Ecto neural progenitor cell (in vitro differentiated cells): ENCODE measurements at places on chromosomes 1 and 21.

- DNase-seq: no peak
These were observed 235.1 kb downstream of the RRAGC start for GRCh38 chr1:38624336-38625039.

DNA sequence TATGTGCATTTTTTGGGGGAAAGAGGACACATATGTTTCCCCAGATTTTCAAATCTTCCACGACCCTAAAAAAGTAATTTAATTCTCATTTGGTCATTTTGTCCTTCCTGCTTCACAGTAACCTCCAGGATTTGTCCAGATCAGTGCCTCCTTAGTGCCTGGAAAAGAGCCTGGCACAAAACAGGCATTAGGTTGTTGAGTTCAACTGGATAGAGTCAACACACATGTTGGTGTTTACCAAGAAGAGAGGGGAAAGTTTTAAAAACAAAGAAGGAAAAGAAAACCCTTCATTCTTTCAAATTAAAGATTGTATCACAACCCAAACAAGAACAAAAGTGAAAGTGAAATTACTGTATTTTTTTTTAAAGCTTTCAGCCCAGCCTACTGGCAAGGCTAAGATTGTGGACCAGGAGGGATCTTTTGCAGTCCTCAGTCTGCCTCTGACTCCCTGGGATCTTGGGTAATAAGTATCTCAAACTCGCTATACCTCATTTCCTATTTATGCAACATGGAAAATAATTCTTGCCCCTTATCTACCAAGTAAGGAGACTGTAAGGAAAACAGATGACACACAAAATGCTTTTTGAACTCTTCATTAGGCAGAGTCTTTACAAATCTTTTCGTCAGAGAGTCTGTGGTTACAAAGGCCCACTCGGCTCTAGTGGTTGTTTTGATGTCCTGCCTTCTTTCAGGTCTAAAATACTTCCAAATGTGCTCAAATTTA, 57.8 kb downstream of the ZNF281 start:
- no peak for DNase-seq

DNA sequence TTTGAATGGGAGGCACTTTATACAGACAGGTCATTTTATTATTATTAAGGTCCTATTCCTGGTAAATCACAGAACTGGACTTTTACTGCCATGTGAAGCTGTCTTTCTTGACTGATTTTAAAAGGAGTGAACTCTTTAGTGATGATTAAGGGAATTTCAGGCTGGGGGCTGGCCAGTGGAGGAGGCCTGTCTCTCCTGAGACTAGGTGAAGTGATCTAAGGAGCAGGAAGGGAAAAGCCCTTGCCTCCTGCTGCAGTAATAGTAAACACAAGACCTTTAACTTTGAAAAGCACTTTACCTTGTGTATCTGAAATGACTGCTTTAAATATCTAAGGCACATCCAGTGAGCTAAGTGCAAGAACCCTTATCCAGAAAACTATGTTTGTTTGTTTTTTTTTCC, 118.0 kb upstream of the SPAG17 start:
- no peak for DNase-seq

DNA sequence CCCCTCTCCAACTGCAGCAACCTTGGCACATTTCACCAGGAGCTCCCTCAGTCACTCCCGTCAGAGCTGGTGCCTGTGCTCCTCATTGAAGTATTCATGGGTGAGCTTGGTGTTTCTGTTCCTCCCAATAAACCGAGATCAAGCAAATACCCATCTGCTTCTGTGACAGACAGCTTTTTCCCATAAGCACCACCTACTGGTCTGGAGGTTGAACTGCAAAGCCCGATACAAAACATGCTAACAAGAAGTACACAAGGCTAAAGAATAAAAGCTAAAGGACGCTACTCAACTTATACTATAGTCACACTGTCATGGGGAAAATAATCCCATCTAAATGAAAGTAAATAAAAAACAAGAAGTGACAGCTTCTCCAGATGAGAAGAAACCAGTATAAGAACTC, 111.9 kb upstream of the C21orf91 start:
- DNase-seq: no peak

DNA sequence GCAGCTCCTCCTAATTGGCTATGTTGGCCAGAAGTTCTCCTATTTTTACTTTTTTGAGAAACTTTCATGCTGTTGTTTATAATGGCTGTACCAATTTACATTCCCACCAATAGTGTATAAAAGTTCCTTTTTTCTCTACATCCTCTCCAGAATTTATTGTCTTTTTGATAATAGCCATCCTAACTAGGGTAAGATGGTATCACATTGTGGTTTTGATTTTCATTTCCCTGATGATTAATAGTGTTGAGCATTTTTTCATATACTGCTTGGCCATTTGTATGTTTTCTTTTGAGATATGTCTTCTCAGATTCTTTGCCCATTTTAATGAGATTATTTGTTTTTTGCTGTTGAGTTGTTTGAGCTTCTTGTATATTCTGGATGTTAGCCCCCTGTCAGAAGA, 46.8 kb downstream of the NTMT2 start:
- DNase-seq: no peak

GRCh38 chr1:153339802-153340201, 8.8 kb downstream of the PGLYRP4 start:
- no peak for DNase-seq

DNA sequence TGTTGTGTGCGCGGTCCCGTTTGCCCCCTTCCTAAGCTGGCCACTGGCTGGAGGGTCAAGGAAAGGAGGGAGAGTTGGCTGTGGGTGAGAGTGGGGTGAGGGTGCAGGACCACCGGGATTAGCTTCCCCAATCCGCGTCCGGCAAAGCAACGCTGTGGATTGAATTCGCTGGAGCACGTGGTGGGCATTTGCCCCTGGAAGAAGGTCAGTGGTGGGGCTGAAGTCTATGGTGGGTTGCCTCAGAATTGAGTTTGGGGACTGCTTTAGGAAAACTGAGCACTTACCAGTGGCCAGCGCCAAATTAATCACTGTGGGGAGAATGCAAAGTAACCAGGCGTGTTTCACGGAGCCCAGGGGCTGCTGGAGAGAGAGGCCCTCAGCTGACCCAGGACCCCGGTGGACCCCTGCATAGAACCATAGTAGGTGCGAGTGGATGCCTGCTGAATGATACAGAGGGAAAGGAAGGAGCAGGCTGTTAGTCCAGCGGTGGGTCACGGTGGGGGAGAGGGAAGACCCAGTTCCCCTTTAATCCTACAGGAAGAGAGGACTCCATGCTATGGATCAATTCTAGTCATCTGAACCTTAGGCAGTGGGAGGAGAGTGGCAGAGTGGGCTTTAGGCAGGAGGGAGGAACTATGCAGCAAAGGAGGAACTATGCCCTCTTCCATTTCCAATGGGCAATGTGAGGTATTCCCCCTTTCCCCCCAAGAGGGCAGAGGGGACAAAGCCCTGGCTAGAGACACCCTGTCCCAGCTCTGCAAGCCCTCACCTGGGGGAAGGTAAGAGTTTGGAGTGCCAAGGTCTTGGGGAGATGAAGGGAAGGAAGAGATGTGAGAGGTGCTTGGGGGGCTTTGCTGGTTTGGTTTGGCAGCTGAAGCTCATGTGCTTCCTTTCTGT, 1.2 kb downstream of the TNFRSF8 start:
- DNase-seq: no peak

GRCh38 chr21:32765058-32765457, 6.5 kb downstream of the PAXBP1 start:
- DNase-seq: no peak

- peak; percentile 56 for DNase-seq
These were observed 94.6 kb upstream of the AKT3 start for GRCh38 chr1:243944429-243945160.

DNA sequence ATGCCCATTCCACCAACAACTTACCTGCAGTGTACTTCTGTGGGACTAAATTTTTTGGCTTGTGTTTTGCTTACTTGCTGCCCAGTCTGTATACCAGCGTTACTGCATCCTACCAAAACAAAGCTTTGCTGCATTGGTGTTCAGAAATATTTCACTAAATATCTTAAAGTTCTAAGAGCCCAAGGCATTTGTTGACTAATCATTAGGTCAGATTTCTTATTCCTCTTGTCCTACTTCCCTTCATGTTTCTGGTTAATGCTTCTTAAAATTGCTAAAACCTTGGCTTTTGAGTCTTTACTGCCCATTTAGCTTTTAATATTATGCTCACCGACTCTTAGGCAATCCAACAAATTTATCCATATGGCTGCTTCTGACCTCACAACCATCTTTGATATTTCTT, 161.8 kb downstream of the DPYD start:
- DNase-seq: no peak

DNA sequence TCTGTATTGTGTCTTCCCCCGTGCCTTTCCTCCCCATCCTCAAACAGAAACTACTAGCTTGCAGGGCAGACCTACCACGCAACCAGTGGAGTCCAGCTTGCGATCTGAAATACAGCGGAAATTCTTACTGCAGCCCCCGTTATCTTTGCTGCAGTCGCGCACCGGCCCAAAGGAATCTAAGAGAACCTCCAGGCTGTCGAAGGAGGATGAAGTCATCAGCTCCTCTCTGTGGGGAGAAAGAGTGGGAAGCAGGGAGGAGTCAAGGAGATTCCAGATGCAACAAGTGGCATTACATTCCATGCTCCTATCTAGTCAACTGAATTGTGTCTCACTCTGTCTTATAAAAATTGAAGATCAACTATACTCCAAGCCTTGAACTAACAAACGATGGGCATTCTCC, 206.9 kb downstream of the ASTN1 start:
- DNase-seq: no peak

DNA sequence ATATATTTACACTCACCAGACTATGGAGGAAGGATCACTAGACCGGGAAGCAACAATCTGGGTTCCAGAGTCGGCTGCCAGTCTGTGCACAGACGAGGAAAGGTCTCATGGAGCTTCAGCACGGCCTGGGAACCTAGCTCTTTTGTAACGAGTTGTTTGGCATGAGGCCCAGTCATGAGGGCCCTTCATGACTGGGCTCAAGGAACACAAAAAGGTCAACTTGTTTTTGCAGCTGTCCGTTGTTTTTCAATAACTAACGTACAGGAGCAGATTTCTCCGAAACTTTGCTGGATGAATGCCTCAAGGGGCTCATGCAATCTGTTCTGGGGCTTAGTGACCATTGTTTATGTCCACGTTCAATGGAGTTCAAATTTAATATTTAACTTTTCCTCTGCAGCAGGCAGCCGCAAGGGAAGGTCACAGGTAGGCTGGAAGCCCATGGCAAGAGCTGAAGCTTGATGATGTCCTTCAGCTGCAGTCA, 5.9 kb upstream of the STUM start:
- no peak for DNase-seq

DNA sequence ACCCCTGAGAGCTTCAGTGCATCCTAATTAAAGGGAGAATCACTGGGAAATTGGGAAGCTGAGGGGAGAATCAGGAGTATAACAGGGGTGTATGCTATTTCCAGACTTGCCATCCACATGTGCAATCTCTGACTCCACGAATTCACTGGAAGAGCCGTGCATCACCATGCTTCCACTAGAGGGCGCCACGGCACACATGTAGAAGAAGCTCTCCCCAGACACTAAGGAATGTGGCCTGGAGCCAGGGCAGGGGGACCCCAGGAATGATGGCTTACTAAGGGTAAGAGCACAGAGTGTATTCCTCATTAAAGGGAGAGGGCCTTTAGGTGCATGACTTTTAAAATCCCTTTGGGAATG, 81.5 kb downstream of the ABCA4 start:
- peak; percentile 86 for DNase-seq

GRCh38 chr1:209102531-209102930, 481.0 kb upstream of the CAMK1G start:
- no peak for DNase-seq

DNA sequence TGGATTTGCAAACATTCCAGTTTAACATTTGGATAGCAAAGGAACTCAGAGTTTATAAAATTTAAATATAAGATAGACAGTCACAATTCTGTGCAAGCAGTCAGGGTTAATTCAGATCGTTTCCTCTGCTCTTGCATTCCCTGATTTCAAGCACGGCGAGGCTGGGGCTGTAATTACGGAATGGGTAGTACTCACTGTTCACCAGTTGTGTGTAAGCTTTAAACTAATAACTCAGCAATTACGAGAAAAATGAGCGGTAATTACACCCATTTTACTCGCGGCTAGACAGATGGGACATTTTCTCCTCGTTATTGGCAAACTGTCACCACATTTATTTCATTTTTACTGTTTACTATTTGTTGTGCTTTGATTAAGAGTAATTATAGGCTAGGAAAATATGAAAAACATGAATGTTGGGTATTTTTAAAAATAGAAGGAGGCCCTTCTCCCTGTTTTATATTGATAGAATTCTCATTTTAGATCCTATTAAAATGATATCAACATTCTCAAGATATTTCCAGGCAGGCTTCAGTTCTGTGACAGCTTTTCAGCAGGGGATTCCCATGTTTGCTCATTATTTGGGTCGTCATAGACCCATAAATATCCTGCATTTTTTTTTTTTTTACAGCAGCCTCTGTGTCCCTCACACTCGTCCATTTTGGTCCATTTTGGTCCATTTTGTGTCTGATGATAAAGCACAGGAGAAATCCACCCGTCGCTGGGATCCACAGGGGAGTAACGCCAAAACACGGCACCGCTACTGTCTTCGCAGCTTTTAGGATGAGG, 208.3 kb downstream of the DSCAM start:
- no peak for DNase-seq

DNA sequence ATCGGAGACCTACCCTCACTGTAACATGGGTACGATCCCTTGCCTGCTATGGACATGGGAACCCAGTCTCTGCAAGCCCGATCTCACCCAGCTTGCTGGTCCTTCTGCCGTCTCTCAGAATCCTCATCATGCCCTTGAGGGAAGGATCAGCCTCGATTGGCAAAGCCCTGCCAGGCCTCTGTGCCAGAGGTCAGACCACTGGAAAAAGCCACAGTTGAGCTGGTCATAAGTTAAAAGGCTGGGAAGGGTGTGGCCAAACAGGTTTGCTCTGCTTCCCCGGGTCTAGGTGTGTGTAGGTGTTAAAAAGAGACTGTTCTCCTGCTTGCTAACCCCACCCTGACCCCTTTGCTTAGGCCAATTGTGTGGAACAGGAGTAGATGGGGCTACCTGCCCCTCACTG, 19.5 kb upstream of the PADI3 start:
- DNase-seq: no peak

DNA sequence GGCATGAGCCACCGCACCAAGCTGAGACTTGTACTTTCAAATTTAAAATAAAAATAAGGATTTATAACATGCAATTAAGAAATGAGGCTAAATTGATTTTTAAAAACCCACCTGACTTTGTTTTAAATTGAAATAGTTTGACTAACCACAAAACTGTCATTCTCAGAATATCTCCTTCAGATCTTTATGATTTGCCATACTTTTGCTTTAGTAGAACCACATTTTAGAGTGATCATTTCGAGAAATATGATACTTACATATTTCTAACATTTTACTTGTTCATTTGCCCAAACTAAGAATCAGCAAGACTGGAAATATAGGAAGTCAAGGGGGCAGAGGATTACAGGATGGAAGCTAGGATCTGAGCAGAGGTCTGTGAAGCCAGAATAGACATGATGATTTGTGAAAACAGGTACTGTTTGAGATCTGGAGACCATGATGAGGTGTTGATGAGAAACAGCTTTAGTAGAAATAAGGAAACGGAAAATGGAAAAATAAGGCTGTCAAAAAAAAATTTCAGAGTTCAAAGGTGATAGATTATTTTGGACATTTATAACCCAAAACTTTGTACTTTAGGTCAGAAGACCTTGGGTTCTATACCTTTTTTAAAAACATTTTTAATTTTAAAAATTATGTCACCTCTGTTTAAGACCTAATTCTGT, 44.8 kb downstream of the GIPC2 start:
- DNase-seq: no peak
